ENCODE measurements at places on chromosomes 2 and 18.

GRCh38 chr2:202639231-202639630, 4.5 kb downstream of the FAM117B start:
- DNase-seq, result no peak

- no peak for DNase-seq
These were observed 301.7 kb downstream of the PAX3 start for GRCh38 chr2:221997100-221997499.

DNA sequence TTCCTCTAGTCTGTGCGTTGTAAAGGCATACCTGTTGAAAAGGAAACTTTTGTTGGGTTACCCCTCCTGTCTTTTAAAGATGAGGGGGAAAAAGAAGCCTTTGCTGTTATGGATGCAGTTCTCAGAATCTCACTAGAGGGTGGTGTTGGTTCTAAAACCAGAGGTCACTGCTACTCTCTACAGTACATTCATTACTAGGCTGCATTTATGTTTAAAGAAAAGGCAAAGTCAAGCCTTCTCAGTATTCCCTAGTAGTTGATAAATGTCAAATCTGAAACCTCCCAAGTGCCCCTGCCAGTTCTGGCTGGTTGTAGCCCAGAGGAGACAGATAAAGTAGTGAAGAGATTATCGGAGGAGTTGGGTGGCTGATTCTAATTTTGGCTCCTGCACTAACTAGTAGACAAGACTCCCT, 1.4 kb upstream of the PLCL1 start:
- no peak for DNase-seq

- no peak for DNase-seq
These were observed 104.7 kb upstream of the NOSTRIN start for GRCh38 chr2:168697668-168698121.

GRCh38 chr2:3727397-3728045, 24.1 kb downstream of the DCDC2C start:
- no peak for DNase-seq

DNA sequence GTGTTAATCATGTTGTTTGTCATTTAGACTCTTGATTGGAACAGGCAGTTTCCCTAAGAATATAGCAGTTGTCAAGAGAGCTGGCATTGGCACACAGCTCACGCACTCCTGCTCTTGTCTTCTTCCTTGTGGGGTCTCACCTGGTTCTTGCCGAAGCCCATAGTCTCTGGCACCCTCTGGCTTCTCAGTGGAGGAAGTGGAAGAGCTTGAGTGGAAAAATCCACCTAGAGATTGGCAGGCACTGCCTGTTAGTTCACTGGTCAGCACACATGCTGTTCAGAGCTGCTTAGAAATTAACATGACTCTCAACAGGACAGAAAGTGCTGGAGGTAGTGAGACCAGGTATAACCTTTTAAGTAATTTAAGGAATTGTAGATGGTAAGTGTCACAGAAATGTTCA, 28.3 kb downstream of the SCTR start:
- no peak for DNase-seq

- DNase-seq, result no peak
These were observed 162.6 kb downstream of the KCNE4 start for GRCh38 chr2:223214394-223215253.

DNA sequence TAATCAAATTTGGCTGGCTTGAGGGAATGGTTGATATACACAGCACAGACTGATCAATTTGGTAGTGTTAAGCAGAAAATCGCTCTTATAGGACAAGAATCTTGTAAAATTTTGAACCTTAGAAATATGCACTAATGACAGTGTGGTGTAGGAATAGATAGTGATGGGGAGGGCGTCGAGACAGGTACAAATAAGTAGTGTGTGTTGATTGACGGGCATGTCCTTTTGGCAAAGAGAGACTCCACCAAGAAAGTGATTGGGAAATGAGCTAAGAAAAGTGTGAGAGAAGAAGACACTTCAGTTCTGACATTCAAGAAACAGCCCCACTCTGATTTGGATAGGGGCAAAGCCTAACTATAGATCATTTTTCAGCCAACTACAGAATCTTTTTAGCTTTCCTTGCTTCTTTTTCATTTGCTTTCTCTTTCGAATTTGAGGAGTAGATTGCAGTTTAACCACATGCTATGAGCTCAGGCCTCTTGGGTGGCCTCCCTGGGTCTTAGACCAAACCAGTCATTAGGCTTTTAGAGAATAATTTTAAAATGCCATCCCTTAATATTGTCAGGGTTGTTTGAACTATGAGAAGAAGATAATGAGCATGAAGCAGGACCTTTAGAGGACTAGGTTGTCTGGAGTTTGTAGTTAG, 127.1 kb downstream of the CERS6 start:
- DNase-seq, result no peak

DNA sequence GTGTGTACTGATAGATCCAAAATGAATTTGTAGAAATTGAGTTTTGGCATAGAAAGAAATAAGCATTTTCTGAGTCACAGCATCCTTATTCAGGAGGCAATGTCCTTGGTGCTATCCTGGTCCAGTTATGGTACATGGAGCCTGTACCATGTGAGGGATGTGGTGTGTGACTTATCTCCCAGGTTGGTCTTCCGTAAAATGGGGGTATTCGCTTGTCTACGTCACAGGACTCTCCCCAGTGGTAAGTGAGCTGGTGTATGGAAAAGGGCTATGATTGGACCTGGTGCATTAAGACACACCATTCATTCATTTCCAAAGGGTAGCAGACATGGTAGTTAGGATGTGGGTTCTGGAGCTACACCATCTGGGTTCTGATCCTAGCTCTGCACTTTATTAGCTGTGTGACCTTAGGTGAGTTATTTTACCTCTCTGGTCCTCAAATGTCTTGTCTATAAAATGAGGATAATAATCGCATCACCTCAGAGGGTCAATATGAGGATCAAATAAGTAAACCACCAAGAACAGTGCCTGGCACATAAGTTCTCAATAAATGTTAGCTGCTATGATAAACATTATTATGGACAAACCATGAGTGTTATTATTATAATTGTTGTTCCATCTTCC, 119.2 kb downstream of the MYCN start:
- DNase-seq, result no peak

- no peak for DNase-seq
These were observed 50.8 kb downstream of the KCNIP3 start for GRCh38 chr2:95347681-95348608.

GRCh38 chr2:8132879-8133278, 549.0 kb upstream of the ID2 start:
- no peak for DNase-seq

- DNase-seq, result no peak
These were observed 6.2 kb upstream of the MYL12B start for GRCh38 chr18:3255611-3256165.

DNA sequence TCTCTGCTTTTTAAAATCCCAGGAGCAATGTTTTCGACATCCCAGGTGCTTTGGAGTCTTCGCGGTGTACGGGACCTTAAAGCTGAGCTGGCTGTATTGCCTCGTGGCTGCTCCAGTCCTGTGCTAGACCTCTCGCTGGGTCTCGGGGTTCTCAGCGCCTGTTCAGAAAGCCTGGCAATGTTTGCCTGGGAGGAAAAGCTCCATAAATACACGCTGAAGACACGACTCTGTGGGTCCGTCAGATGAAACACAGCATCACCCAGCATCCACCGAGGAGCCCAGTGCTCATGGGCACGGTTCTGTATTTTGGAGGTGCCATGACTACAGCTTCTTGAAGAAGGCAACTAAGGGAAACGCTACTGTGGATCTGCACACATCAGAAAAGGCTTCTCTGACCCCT, 21.6 kb downstream of the MBP start:
- DNase-seq, result no peak

DNA sequence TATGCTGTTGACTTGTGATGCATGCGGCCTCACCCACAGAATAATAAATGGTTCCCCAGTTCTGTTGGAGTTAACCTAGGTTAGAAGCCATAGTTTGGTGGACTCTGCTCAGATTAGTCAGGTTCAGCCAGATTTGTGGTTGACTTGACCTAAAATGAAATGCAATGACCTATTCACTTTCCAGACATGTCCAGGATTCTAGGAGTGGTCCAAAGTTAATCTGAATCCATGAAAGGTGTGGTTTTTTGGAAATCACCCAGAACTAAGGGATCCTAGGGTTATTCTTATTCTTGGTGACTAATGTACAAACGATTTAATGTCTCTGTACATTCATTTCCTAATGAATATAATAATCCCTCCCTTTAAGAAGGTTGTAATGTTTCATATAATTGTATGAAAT, 88.9 kb upstream of the RBBP8 start:
- no peak for DNase-seq

GRCh38 chr18:4254840-4255239, 200.3 kb downstream of the DLGAP1 start:
- DNase-seq, result no peak

DNA sequence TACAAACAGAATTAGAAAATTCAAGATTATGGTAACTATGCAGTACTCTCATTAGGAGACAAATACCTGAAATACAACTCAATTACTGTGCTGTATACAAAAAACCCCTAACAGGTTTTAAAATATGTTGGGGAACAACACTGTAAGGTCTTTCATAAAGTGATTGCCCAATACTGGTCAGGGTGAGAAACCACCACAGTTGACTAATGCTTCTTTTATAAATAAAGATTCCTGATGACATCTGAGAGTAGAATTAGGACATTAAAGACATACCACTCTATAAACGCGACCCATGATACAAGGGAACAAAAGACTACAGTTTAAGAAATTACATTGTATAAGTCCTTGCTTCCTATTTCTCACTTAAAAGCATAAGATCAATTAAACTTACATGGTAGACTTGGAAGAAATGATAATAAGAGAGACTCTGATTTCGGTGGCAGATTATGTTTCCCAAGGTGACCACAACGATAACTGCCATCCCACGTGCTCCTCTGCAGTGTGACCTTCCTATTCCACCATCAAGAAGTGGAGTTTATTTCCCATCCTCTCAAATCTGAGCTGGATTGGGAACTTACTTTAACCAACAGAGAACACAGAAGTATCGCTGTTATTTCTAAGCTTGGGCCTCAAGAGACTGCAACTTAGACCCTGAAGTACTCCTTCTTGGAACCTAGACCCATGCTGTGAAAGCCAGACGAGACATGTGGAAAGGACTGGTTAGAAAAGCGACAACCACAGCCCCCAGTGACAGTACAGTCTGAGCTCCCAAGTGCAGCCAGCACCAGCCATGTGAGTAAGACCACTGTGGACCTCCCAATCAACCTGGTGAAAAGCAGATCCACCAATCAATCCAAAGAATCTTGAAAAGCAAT, 52.3 kb downstream of the ZNF521 start:
- no peak for DNase-seq

Data from Right ventricle myocardium inferior (tissue), 1 donor.